ENCODE measurements at places on chromosomes 1 and 21. TPM values are rescaled to one million over a fixed set of nuclear protein-coding genes. Genes with fewer than 3 reads are reported as not detected.

USH2A gene
- under 0.01 TPM for total RNA-seq

DNA sequence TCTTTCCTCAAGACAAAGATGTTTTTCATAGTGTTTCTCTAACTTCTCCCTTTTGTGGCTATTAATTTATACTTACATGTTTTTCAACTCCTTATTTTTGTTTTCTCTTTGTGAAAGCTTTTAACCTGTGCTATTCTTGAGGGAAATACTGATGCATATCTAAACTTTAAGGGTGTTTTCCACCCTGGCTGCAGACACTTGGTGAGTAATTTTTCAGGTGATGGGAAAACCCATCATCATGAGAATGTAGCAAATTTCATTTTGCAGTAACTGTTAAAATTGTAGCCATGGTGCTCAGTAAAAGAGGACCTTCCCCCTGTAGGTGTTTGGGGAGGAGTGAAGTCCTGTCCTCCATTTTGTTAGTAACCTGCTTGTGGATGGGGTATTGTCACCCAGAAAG, 124.2 kb downstream of the LIPI start:
- no peak for DNase-seq

- peak; percentile 37 for DNase-seq
These were observed 54.0 kb upstream of the CNN3 start for GRCh38 chr1:94980582-94981574.

DNA sequence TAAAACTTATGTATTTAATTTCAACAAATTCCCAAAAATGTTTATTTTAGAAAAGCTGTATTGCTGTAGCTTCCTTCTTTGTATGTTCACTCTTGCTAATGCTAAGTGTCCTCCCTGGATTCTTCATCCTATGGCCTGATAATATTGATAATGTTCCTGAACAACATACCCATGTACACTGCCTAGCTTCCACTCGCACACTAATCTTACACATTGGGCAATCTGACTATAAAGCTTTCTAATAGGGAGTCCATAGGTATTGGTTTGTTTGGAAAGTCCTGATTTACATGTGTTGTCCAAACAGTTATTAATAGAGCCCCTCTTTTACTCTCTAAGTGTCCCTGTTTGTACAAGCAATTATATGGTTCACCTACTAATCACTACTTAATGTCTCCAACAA, 783 bp downstream of the F13B start:
- no peak for DNase-seq

- no peak for DNase-seq
These were observed 7.9 kb downstream of the MEF2D start for GRCh38 chr1:156492591-156493080.

Data from RPMI7951 (cell line).